ENCODE measurements at places on chromosomes 13 and 19. TPM values are rescaled to one million over a fixed set of nuclear protein-coding genes. Genes with fewer than 3 reads are reported as not detected.

- no peak for DNase-seq
These were observed 522.0 kb upstream of the ATXN8OS start for GRCh38 chr13:69585656-69586055.

- peak; percentile 17 for DNase-seq
These were observed 345 bp downstream of the ZNF257 start for GRCh38 chr19:22052644-22053013.

GRCh38 chr19:48121909-48122371 lies 11.3 kb upstream of the PLA2G4C start:
- DNase-seq = no peak

DNA sequence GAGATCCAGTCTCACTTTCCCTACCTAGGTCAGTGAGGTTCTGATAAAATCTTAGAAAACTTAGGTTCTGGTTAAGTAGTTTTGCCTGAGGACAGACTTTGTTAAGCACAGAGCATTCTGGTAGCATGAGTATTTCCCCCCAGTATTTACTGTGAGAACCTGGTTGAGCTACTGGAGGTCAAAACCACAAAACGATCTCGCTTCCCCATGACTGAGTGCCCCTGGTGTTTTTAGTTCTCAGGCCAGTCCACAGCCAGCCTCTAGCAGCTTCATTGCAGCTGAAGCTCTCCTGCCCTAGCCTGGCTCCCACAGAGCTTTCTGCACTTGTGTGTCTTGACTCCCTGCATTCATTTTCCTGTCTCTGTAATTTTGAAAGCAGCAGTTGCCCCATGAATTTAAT lies 1138.2 kb downstream of the UQCRFS1 start:
- no peak for DNase-seq

A1BG gene
- total RNA-seq = 0.23 TPM

All from heart left ventricle (tissue), 16 donors.